ENCODE measurements at places on chromosomes 7 and 10.

GRCh38 chr7:11021468-11021867 lies 47.8 kb downstream of the PHF14 start:
- DNase-seq = no peak

- DNase-seq = peak; percentile 20
Measured at GRCh38 chr7:68216051-68216450, 1219.4 kb downstream of the TYW1 start.

GRCh38 chr7:140230516-140230860 lies 53.7 kb upstream of the KDM7A start:
- peak; percentile 46 for DNase-seq

- no peak for DNase-seq
Measured at GRCh38 chr7:112876877-112877276, 86.7 kb upstream of the TMEM168 start.

DNA sequence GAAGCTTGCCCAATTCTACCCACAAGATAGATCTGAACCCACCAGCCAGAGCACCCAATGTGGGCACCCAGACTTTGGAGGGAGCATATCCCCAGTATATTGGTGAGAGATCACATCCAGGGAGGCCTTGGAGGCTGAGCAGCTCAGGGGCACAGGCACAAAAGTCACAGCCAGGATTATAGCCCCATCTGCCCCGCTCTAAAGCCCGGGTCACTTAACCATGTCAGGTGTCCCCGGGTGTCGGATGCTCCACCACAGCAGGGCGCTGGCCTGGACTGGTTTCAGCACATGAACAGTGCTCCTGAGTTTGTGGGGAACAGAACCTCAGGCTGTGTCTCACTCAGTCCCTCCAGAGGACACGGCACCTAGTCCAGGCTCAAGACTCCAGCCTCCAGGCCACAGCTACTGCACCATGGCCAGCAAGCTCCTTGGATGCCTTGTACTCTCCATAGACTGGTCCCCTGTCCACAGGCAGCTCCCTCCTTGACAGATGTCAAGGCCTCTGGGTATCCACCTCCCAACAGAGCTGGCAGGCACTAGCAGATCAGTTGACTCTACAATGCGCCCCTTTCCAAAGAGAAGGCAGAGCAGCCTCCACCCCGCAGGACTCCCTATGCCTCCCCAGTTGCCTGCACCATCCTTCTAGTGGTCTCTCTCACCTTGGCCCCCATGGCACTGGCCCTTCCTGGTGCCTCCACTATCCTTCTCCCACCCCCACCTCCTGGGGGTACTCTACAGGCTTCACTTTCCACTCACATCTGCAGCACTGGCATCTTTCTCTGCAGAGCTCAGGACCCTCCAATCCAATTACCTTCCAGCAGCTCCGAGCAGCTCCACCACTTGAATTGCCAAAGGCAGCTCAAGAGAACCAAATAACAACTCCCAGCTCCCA lies 306.0 kb downstream of the GRID1 start:
- no peak for DNase-seq

GRCh38 chr7:65892835-65893234 lies 20.0 kb downstream of the VKORC1L1 start:
- DNase-seq = no peak

DNA sequence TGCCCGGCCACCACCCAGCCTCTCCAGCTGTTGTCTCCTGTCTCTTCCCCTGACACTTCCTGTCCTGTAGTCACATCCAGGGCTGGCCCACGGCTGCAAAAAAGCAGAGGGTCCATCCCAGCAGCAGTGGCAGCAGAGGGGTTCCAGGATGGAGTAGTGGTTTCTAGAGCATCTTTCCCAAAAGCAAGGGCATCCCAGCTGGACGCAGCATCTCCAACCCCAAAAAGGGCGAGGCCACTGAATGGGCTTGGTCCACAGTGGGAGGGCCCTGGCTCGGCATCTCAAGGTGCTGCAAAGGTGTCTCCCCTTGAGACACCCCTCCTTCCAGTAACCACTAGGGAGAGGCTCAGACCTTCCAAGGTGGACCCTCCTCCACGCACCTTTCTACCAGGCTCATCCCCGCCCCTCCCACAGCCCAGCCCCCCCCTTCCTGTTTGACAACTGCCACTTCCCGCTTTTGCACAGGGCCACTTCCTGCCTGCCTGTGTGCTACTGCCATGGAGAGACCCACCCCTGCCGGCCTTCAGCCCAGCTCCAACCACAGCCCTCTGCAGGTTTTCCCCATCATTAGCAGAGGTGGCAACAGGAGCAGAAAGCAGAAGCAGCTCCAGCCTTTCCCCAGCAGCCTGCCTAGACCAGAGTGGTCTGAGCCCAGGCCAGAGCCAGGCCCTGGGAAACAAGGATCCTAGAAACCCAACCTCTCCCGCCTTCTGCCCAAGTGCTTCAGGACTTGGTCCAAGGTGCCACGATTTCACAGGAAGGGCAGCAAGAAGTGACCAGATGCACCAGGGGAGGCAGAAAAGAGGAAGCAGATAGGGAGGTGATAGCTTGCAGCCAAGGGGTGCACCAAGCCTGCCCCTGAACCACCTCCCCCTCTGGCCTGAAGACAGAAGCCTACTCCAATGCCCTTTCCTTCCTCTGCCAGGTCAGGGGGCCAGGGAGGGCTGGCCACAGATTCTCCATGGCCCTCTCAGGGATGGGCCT lies 8.6 kb downstream of the CAMK2G start:
- no peak for DNase-seq

DNA sequence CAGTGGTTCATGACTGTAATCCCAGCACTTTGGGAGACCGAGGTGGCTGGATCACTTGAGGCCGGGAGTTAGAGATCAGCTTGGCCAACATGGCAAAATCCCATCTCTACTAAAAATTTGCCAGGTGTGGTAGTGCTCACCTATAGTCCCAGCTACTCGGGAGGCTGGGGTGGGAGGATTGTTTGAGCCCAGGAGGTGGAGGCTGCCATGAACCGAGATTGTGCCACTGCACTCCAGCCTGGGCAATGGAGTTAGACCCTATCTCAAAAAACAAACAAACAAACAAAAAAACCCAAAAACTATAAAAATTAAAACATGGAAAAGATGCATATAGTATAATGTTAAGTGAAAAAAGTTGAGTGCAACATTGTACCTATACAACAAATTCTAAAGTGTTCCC lies 81.4 kb downstream of the AKR1D1 start:
- no peak for DNase-seq

- DNase-seq = no peak
Measured at GRCh38 chr7:47333959-47334358, 248.0 kb downstream of the TNS3 start.

DNA sequence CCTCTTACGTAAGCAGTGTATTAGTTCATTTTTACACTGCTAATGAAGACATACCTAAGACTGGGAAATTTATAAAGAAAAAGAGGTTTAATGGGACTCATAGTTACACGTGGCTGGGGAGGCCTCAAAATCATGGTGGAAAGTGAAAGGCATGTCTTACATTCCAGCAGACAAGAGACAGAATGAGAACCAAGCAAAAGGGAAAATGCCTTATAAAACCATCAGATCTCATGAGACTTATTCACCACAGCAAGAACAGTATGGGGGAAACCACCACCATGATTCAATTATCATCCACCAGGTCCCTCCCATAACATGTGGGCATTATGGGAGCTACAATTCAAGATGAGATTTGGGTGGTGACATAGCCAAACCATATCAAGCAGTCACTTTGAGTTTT lies 126.3 kb upstream of the CXCL12 start:
- DNase-seq = no peak

GRCh38 chr10:78383378-78384048 lies 349.9 kb downstream of the RPS24 start:
- DNase-seq = no peak
